ENCODE measurements at places on chromosomes 7 and 10.

DNA sequence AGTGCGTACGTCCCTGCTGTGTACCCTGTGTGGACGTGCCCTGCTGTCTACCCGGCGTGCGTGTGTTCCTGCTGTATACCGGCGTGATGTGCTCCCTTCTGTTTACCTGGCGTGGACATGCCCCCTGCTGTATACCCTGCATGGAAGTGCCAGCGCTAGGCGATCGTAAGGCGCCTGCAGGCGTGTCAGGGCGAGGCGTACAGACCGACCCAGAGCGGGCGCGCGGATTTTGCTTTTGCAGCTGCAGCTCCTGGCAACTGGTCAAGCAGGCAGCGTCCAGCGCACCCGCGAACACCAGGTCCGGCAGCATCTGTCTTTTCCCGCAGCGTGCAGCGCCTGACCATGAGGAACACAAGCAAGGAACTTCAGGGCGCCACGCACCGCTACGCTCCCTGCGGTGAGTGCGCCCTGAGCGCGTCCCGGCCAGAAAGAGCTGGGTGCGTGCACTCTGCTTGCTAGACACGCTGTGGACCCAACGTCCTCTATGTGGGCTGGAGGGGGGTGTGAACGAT lies 680 bp downstream of the C7orf57 start:
- no peak for DNase-seq

DNA sequence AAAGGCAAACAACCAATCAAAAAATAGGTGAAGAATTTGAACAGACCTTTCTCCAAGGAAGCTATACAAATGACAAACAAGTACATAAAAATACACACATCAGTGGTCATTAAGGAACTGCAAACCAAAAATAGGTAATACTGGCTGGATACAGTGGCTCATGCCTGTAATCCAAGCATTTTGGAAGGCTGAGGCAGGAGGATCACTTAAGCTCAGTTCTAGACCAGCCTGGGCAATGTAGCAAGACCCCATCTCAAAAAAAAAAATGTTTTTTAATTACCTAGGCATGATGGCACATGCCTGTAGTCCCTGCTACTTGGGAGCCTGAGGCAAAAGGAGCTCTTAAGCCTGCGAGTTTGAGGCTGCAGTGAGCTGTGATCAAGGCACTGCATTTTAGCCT lies 19.3 kb downstream of the CDCA7L start:
- DNase-seq: no peak

DNA sequence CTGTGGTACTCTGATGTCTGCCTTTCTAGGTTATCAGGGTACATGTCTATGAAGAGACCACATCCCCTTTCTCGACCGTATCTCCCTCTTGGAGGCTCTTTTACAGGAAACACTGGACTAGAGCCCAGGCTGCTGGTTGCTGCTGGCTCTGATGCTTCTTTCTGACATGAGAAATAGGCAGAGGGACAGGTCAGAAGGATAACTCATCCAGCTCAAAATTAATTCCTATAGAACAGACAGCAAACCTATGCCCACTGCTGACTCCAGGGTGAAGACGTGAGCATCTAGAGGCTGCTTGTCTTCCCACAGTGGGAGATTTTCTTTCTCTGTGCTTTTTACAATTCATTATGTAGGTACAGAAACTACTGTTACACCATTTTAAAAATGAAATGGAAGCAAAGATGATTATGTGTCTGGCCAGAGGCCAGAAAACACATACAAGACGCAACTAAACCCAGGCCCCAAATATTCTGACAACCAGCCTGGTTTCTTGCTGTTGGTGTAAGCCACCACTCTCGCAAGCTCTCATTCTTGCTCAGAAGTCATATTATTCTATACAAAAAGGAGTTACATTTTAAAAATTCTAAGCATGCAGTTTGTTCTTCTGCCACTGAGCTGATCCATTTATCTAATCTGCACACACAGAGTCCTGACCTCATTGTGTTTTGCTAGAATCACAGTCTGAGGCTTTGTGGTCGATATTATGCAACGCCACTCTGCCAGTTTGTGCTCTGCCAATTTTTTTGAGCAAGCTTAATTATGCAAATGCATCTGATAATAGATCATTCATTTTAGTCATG lies 424.3 kb downstream of the KIF20B start:
- no peak for DNase-seq

DNA sequence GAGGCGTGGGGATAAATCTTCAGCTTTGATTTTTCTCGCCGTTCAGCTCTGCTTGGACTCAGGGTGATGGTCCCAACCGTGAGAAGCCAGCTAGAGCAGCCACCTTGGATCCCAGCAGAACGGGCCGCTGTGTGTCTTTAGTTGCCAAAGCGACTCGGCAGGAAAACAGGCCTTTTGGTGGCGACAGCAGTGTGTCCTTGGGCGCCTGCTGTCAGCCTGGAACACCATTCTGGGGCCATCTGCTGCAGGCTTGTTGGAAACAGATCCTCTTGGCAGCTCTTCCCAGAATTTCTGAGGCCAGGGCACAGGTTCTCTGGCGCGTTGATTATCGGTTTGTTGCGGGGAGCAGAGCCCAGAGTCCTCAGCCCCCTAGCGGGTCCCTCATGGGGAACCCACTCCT lies 97.6 kb downstream of the CUX1 start:
- DNase-seq: no peak

GRCh38 chr10:72082856-72083789 lies 5.2 kb downstream of the SPOCK2 start:
- DNase-seq: no peak

- DNase-seq: no peak
Measured at GRCh38 chr7:32093415-32094408, 23.5 kb upstream of the PDE1C start.

GRCh38 chr7:29754874-29755490 lies 51.3 kb upstream of the WIPF3 start:
- DNase-seq: no peak

DNA sequence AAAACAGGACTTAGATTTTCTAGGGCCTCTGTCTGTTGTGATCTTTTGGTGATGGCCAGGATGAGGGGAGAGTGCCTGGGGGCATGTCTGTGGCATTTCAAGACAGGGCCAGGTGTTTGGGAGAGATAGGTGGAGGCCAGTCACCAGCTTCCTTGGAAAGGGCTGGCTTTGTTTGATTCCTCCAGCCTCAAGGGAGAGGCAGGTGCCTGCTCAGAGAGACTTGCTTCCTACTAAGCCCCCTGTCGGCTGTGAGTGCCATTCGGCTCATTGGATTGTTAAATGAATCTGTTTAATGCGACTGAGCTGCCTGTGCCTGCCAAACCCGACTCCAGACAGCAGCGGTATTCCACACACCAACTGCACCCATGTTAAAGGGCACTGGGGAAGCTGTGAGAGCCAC lies 304.1 kb upstream of the COBL start:
- no peak for DNase-seq

DNA sequence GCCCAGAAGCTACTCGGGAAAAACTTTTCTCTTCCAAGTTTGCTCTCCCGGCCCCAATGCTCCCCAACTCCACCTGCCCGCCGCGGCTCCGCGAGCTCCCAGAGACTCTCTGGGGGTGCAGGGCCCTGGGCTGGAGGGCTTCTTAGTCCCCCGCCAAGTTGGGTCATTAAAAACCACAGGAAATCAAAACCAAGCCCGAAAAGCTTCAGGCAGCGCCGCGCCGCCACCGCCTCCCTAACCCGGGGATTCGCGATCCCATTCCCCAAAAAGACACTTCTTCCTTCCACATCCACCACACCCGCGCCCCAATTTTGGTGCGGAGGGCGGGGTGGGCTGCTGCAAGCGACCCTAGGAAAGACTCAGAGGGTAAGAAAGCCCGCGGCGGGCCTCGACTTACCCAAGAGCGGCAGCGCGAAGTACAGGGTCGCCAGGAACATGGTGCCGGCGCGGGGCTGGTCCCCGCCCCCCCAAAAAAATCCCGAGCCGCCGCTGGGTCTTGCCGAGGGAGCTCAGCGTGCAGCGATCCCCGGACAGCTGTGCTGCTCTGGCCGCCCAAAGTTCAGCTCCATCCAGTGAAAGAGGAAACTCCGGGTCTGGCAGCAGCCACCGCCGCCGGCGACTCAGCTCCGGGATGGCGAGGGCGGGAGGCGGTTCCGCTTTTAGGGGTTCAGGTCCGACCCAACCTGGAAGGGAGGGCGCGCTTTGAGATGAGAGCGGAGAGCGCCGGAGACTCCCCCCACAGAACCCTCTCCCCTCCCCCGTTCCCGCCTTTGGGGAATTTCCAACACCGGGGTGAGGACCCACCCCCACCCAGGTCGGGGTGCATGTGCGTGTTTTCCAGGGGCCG lies 1.2 kb downstream of the GFRA1 start:
- DNase-seq: no peak

DNA sequence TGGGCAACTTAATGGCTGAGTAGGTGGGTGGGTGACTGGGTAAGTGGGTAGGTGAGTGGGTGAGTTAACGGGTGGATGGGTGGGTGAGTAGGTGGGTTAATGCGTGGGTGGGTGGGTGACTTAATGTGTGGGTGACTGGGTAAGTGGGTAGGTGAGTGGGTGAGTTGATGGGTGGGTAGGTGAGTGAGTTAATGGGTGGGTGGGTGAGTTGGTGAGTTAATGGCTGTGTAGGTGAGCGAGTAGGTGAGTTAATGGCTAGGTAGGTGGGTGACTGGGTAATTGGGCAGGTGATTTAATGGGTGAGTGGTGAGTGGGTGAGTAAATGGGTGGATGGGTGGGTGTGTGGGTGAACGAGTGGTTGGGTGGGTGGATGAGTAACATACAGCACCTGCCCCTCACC lies 243.0 kb upstream of the MGMT start:
- no peak for DNase-seq

DNA sequence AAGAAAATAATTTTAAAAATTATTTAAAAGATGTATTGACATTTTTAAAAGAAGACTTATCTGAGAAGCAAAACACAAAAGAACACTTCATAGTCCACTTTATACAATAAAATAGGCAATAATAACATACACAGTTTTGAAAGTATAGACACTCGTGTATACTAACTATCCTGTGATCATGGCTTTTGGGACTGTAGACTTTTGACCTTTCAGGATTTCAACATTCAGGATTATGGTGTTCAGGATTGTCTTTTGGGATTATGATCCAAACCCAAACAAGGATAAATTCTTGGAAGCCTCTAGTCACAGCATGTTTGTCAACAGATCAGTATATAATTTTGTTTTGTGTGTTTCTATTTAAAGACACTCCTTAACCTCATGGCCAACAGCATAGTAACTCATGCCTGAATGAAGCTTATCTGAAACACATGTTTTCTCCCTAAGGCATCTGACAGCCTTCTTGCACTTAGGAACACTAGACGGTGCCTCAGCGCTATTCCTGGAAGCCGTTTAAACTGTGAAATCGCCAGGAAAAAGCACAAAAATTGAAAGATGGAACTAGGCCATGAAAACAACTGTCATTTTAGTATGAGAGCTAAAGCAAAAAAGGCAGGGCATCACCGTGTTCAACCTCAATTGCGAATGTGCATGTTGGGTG lies 29.9 kb downstream of the GSAP start:
- DNase-seq: no peak

DNA sequence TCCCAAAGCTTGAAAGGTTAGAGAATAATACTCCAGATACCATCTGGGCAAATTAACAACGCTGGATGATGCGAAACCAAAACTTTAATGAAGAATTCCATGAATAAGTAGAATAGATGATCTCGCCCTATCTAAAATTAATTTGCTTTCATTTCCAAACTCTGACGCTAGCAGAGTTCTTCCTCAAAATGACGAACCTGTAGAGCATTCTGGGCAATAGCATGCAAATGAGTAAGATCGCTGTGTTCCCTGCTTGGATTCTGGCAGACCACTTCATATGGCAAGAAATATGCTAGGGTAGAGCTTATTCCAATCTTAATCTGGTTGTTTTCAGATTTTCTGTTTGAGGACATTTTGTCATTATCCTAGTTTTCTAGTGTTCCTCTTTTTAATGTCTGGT lies 36.1 kb upstream of the SMNDC1 start:
- DNase-seq: no peak

DNA sequence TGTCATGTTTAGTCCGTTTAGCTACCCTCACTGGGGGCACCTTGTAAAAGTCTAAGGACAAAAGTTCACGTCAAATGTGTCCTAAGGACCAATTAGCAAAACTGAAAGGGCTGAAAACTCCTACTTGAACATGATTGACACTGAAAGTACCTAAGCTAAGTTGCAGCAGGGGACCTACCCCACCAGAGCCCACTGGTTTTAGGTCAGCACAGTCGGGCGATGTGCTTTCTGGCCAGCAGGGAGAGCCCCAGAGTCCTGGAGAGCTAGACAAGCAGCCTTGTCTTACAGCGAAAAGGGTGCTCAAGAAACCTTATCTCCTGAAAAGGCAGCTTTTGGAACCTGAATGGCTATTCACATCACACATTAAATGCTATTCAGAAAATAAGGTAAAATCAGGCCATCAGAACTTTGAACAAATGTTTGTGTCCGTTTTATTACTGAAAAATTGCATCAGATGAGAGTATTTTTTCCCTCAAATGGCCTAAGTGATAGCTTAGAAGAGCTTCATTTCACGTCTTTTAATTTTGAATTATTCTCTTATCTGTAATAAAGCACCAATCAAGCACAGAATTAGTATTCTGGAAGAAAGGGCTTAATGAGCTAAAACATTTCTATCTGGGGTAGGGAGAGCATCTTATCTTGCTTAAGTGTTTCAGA lies 52.2 kb upstream of the MKI67 start:
- DNase-seq: no peak

GRCh38 chr7:115533785-115534184 lies 496.8 kb downstream of the TFEC start:
- no peak for DNase-seq

DNA sequence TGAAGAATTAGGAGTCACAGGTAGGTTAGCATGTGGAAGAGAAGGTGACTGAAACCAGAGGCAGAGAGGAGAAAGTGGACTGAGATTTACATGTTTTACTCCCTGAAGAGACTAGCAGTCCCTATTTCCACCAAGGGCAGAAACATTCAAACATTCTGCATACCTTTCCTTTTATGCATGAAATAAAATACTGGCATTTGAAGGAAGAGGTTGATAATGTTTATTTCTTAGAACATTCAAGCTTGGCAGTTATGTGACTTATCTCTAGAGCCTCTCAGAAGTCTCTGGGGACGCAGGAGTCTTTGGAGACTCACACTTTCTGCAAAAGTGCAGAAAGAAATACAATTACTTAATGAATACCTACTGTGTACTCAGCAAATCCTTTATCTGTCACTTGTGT lies 507.1 kb upstream of the C7orf33 start:
- no peak for DNase-seq

DNA sequence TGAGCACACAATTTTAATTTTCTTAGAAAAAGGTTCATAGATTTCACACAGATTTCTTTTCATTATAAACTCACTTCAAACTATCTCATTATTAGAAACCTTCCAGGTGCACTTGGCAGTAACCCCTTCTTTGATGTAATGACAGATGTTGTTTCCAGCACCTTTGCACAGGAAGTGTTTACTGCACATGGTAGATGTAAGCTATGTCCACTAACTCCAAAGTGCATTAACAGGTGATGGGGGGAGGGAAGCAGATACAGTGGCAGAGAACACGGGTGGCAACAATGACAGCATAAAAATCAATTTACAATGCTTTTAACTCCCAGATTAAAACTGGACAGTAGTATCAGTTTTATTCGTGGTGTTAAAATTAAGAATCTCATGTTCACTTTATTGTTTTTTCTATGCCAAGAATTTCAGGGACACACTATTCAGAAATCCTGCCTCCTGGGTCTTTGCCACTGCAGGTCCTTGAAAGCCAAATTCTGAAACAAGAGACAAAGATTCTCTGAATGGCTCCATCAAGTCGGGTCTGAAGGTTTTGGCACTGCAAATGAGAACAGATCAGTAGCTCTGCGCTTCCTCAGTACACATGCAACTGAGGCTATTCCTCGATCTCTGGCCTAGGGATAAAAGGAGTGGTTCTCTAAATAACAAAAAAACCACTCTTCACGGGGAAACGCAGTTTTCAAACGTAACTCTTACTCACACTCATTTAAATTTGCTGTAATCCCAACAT lies 187.7 kb downstream of the JAZF1 start:
- no peak for DNase-seq

GRCh38 chr7:123770378-123770777 lies 21.6 kb upstream of the WASL start:
- DNase-seq: no peak
